ENCODE measurements at places on chromosomes 6 and 20.

DNA sequence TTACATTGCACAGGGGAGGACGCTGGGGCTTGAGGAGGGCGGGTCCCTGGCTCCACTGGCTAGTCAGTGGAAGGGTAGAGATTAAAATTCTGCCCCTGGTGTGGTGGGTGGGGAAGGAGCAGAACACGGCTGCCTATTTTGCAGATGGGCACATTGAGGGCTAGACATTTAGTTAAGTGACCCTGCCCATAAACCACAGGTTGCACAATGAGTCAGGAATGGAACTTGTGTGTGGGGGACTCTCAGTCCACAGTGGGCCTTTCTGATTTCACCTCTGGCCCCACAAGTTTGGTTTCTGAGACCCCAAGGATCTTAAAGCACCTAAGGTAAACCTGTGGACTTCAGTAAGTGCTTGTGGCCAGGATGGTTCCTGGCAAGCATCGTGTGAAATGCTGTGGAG is 22.0 kb upstream of the CCDC167 start:
- no peak for DNase-seq

DNA sequence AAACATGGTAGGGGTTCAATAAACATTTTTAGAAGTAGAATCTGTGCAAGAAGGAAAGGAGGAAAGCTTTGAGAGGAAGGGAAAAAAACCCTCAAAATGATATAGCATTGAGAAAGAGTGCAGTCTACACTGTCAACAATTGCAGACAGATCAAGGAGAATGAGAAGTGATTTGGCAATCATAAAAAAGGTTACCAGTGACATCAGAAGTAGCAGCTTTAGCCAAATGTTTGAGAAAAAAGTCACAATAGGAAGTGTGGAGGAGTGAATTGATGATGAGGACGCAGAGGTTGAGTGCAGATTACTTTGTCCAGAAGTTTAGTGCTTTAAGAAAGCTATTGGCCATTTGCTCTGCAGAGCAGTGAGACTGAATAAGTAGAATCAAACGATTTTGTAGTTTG is 155.0 kb downstream of the GJA1 start:
- DNase-seq, result no peak

GRCh38 chr6:25320459-25320858 is 41.3 kb downstream of the CARMIL1 start:
- no peak for DNase-seq

DNA sequence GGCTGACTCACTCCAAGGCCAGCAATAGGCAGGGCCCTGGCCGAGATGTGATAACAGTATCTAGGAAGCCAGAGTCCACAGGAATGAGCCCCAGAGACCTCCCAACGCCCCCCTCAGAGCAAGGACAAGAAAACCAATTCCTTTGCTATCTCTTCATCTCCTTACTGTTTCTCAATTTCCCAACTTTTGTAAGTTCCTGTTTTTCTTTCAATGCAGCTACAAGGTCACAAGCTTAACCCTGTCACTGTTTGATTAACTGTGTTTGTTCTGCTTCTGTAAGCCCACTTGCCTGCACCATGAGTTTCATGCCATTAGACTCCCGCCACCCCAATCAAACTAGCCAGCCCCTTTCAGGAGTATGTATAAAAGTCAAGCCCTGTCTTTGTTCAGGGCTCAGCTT is 3.5 kb downstream of the FKBP1C start:
- no peak for DNase-seq

- DNase-seq, result no peak
These were observed 702 bp downstream of the ETV7 start for GRCh38 chr6:36386495-36387439.

DNA sequence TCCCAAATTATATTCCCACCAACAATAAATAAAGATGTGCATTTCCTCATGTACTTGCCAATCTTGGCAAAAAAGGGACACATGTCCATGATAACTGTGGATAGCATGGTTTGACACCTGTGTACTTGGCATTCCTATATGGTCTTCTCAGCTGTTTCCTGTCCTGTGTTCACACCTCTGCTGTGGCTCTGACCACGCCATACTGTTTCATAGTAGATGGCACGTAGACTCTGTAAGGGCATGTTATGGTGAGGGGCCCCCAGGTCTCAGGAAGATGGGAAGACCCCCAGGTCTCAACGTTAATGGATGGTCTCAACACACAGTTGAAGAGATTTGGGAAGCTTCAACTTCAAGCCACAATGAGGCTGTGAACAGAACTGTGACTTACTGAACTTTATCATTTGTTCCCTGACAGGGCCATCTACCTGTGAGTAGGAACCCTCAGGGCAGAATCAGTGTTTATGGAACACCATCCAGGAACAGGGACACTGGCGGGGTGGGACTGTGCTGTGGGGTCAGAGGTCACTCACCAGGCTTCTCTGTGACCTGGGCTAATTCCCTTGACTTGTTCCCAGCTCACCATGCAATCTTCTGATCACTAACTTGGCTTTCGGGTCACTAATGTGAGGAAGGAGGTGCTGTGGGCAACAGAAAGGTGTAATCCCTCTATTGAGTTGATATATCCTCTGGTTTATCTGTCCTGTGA is 11.8 kb downstream of the ZBTB24 start:
- DNase-seq, result no peak

- DNase-seq, result no peak
These were observed 48.9 kb upstream of the MOCS1 start for GRCh38 chr6:39983193-39983592.

DNA sequence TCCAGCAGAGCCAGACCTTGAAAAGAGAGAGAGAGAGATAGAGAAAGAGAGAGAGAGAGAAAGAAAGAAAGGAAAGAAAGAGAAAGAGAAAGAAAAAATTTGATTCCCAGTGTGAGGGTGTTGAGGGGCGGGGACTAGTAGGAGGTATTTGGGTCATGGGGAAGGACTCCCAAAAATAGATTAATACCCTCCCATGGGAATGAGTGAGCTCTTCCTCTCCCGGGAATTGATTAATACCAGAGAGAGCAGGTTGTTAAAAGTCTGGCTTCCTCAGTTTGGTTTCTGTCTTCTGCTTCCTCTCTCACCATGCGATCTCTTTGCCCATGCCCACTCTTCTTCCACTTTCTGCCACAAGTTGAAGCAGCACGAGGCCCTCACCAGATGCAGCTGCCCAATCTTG is 28.8 kb upstream of the CFAP206 start:
- DNase-seq, result no peak

GRCh38 chr20:57397693-57398108 is 6.5 kb downstream of the RBM38 start:
- DNase-seq, result no peak

DNA sequence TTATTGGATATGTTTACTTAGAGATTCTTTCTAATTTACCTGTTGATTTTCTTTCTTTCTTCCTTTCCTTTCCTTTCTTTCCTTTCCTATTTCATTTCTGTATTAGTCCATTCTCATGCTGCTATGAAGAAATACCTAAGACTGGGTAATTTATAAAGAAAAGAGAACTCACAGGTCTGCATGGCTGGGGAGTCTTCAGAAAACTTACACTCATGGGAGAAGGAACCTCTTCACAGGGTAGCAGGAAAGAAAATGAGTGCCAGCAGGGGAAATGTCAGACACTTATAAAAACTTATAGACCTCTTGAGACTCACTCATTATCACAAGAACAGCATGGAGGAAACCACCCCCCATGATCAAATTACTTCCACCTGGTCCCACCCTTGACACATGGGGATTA is 40.8 kb downstream of the HDAC2 start:
- DNase-seq, result no peak

DNA sequence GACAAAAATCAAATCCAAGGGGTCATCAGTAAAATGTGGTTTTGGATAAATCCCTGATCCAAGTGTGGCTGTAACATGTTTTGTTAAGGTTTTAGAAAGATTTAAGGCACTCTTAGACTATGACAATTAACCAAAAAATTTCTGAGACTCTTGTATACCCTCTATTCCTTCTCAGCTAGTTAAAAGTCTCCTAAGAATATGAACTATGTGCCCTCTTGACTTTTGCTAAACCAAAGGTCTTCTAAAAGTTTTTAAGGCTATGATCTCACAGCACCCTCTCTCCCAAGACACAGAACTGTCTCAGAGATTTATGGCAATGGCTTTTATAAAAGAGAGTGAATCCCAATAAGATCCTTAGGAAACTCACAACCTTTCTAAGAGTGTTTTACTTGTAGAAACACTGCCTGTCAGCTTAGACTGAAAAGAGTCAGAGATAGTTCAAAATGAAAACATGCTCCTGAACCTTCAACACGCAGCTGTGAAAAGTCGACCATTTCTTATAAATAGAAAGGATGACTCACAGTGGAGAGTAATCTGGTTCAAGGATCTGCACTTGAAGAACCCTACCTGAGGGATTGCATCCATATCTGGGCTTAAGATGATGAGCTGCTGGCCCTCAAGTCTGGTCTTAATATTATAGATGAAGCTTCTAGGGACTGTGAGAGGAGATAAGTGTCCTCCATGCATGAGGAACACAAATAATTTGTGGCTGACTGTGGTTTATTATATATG is 388.4 kb upstream of the GJE1 start:
- no peak for DNase-seq

DNA sequence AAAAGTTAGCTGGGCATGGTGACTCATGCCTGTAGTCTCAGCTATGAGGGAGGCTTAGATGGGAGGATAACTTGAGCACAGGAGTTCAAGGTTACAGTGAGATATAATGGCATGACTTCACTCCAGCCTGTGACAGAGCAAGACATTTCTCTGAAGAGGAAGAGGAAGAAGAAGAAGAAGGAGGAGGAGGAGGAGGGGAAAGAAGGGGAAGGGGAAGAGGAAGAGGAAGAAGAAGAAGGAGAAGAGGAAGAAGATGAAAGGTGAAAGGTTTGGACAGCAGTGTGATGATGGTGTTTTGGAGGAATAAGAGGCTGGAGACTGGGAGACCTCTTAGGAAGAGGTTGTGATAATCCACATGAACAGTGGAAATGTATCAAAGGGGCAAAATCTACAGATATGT is 410.7 kb upstream of the JAG1 start:
- DNase-seq, result no peak

DNA sequence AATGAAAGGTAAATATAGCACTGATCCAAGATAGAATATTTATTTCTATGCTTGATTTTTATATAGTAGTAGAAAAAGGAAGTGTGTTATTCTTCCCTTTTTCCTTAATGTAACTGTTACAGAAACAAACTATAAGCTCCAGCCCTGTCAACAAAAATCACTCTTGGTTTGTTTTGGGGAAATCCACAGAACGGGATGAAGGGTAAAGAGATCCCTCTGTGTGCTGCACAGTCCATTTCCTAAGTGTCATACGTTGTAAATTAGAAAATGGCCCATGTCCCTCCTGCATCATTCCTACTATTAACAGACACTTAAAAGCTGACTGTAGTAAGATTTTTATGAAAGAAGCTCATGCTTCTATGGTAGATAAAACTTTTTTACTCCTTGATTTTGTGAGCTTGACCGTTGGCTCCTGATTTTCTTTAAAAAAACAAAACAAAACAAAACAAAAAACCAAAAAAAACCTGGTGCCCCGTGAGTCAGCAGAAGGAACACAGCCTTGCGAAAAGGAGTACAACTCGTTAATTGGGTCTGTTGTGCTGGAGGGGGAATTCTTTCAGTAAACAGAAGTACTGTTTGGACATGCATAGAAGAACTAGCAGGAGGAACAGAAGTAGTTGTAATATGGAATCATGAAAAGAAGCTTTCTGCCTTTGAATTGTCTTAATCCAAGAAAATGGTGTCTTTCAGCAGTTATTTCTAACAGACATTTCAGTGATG is 67.5 kb downstream of the RTN4IP1 start:
- no peak for DNase-seq

DNA sequence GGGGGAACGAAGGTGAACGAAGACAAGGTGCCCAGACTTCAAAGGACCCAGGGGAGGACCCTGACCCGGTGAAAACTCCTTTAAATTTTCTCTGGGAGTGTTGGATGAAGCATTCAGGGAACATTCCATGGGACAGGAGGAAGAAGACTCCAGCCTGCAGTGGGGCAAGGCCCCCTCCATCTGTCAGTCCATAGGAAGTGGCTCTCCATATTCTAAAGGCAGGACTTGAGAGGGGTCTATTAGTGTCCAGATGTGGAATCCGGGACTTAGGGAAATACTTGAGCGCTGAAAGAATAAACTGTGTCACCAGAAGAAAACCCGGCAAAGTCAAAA is 3.2 kb upstream of the BPIFA2 start:
- no peak for DNase-seq

GRCh38 chr6:163991321-163991720 is 576.8 kb downstream of the QKI start:
- DNase-seq, result no peak

- DNase-seq, result no peak
These were observed 23.1 kb downstream of the NEDD9 start for GRCh38 chr6:11209369-11209768.

- no peak for DNase-seq
These were observed 293.5 kb downstream of the CDKAL1 start for GRCh38 chr6:20827798-20828197.

GRCh38 chr20:50633361-50633760 is 58.0 kb downstream of the RIPOR3 start:
- DNase-seq, result no peak

DNA sequence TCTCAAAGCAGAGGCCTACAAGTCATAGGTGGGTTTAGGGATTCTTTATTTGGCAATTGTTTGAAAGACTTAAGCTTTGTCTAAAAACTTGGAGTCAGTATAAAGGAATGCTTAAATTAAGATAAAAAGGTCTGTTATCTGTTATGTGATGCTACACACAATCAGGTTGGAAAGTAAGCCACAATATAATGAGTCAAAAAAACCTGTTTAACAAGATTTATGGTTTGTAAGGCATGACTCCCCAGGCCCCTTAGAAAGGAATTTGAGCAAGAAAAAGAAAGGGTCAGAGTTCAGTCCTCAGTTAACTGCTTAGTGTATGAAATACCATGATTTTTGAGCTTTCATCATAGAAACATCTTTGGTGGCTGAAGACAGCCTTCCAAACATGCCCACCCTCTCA is 66.8 kb upstream of the HMGN3 start:
- DNase-seq, result no peak

DNA sequence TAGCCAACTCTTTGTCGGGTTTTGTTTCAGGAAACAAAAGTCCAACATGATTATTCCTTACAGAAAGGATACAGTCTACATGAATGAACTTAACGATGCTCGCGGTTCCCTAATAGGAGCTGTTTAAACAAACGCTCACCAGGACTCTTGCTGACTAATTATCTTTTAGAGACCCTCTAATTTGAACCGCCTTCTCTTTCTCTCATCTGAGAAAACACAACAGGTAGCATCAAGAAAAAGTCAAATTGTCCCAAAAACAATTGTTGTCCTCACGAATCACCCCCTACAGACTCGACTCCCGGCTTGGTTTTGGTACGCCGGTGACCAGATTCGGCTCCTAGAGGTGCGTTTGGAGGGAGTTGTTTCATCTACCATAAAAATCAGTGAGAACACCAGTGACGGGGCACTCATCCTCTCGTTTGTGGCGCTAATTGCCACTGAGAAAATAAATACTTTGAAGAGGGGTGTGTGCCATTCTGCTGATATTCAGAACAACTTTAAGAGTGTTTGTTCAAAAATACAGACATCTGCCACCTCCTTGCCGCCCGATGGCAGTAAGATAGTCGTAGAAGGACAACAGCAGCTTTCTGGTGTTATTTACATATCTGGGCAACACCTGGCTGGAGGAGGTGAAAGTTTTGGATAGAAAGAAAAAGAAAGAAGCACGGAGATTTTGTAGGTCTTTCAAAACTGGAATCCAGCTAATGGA is 1.1 kb upstream of the SIM1 start:
- DNase-seq, result no peak

All from GM12892 (cell line).